Pulmonary artery endothelial cell (primary cell): ENCODE measurements at places on chromosomes 12 and 14.
A peak's percentile ranks its signal among the peaks of the same experiment; 100 is the strongest.

DNA sequence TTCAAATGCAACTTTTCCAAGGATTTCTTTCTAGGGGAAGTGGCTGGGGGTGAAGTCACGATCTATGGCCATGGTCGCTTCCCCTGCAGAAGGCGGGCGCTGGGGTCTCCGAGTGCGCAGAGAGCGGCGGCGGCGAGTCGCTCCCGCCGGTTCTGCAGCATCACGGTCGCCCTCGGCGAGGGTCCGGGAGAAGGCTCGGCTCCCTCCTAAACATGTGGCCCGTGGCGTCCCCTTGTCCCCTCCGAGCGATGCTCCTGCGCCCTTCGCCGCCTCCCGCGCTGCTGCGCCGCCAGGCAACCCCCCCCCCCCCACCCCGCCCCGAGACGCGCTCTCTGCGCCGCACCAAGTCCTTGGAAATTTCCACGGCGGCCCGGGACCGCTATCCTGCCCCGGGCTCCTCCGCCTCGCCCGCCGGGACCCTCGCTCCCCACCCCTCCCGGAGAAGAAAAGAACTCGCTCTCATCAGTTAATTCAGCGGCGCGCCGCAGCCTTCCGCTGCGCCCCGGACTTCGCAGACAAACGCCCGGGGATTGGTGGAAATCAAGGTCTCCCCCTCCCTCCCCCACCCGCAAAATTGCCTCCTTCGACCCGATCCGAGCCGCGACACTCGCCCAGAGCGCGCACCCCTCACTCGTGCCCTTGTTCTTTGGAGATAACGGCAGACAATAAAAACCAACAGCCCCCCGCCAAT, at the start of gene ST8SIA1:
Gene ST8SIA1 (minus strand): TSS at position 298 of the 691 bp plus-strand sequence. CDS start 475 bp downstream, outside the sequence.
- DNase-seq: no peak

DNA sequence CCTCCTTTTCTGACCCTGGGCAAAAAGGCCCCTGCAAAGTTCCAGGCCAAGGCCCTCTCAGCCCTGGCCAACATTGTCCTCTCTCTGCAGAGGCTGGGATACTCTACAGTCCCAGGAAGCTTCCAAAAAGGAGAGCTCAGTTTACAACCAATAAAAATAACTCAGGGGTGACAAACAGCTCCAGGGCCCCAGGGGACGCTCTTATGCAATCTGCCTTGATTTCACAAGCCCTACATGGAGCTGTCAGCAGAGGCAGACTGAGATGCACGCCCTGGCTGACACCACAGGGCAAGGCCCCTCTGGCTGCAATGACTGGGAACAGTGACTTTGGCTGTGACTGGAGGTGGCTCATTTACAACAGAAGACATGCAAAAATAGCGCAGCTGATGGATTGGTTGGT, 129.0 kb upstream of the MED13L start:
- DNase-seq: no peak

- DNase-seq: no peak
Observed at GRCh38 chr12:11780521-11781101, 131.1 kb downstream of the ETV6 start.

- no peak for DNase-seq
Observed at GRCh38 chr12:130863298-130863697, 8.6 kb upstream of the RAN start.

DNA sequence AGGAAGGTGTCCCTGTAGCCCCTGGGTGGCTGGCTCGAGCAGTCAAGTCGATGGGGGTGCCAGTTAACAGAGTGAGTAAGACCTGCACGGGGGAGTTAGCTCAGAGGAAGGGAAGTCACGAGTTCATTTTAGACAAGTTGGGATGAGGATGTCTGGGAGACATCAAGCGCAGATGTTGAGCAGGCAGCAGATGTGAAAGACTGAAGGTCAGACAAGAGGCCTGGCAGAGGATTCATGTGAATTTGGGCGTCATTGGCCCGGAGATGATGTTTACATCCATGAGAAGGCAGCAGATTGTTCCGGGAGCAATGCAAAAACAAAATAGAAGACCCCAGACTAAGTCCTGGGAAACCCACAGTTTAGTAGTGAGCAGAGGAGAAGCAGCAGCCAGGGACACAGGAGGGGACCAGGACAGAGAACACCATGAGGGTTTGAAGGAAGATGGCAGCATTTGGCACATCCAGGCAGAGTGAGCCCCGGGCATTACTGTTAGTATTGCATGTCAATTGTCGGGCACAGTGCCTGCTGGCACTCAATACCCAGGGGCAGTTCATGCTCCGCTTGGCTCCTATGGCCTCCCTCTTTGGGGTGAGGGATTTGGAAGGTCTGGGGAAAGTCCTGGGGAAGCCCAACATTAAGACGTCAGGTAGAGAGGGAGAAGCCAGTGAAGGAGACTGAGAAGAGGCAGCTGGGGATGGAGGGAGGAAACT, 15.1 kb downstream of the LTBP2 start:
- no peak for DNase-seq

DNA sequence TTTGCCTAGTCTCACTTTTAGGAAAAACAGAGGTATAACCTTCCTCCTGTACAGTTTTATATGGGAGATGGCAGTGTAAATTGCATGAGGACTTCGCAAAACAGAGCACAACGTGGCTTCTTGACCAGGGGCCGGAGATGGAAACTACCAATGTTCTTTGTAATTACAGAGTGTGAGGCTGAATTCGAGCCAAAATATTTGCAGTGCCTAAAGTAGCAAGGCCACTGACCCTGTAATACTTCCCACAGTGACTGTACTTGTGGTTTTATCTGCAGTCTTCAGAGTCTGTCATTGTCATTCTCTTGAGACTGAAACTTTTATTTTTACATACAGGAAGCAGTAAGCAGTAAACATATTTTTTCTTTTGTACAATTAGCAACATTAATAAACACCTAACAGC, 98.9 kb downstream of the RERG start:
- no peak for DNase-seq

DNA sequence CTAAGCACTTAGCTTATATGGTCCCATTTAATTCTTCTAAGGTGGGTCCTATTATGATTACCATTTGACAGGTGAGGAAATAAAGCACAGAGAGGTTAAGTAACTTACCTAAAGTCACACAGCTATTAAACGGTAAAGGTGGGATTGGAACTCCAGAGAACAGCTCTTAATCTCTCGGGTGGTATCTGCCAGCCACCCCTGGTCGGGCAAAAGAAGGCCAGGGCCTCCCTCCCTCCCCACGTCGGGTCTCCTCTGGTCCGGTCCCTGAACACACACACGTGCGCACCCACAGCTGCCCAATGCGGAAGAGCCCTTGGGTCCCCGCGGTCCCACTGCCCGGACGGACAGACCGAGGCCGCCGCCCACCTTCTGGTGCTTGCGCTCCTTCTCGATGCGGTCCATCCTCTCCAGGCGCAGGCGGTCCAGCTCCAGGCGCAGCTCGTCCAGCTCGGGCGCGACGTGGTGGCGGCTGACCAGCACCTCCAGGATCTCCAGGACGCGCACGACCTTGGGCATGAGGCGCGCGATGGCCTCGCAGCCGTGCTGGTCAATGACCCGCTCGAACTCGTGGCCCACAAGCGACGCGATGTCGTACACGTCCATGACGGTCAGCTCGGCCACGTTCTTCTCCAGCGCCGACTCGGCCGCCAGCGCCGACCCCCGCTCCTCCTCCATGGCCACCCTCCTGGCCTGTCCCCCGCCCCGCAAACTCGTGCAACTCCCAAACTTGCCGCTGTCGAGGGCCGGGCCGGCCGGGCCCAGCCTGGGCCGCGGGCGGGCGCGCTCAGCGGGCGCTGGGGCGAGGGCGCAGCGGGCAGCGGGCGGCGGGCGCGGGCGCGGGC, 490 bp downstream of the RILPL1 start:
- DNase-seq: no peak

GRCh38 chr14:66487164-66487563, 993 bp downstream of the CCDC196 start:
- no peak for DNase-seq

- DNase-seq: no peak
Observed at GRCh38 chr14:93830753-93831461, 42.6 kb upstream of the PRIMA1 start.

GRCh38 chr14:43475757-43476156, 1031.3 kb downstream of the FSCB start:
- DNase-seq: no peak

- no peak for DNase-seq
Observed at GRCh38 chr14:91202234-91202974, 42.1 kb downstream of the GPR68 start.

GRCh38 chr14:101857226-101857625, 95.7 kb downstream of the PPP2R5C start:
- no peak for DNase-seq

- DNase-seq: no peak
Observed at GRCh38 chr14:29102996-29103395, 336.4 kb downstream of the FOXG1 start.

DNA sequence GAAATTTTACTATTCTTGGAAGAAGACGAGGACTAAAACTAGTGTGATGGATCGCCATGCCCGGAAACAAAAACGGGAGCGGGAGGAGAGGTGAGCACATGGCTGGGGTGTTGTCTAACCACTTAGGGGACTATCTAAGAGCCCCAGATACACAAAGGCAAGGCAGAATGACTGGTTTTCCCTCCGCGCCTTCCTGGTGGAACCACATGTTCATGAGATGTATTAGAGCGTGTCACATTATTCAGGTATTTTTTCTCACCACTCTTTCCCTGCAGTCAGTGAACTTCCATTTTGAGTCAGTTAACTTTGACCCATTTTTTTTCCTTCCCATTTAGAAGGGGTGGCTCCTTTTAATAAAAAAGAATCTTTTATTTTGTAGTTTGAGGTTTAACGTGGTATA, 68.8 kb upstream of the TRAF3 start:
- DNase-seq: no peak

DNA sequence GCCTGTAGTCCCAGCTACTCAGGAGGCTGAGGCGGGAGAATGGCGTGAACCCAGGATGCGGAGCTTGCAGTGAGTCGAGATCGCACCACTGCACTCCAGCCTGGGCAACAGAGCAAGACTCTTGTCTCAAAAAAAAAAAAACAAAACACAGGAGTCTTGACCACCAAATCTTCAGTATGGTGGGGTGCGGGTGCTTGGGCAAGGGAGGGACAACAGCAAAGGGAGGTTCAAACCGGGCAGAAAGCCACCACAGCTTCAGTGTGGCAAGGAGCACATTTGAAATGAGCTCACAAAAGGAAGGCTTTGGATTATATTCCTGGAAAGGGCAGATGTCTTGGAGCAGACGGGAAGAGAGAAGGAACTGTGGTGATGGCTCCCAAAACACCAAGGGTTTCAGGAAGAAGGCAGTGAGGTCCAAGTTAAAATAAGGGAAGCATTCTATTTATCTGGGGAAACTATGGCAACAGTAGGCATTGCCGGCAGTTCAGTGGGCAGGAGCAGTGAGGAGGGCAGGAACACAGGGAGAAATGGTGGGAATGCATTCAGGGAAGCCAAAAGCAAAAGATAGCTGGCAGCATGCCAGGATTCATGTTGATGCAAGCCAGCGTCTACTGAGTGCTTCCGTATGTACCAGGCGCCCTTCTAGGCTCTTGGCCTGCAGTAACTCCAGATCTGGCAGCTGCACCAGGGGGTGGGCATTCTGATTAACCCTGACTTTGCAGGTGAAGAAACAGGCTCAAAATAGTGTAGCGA, 51.0 kb upstream of the SRSF5 start:
- peak; percentile 82 for DNase-seq

DNA sequence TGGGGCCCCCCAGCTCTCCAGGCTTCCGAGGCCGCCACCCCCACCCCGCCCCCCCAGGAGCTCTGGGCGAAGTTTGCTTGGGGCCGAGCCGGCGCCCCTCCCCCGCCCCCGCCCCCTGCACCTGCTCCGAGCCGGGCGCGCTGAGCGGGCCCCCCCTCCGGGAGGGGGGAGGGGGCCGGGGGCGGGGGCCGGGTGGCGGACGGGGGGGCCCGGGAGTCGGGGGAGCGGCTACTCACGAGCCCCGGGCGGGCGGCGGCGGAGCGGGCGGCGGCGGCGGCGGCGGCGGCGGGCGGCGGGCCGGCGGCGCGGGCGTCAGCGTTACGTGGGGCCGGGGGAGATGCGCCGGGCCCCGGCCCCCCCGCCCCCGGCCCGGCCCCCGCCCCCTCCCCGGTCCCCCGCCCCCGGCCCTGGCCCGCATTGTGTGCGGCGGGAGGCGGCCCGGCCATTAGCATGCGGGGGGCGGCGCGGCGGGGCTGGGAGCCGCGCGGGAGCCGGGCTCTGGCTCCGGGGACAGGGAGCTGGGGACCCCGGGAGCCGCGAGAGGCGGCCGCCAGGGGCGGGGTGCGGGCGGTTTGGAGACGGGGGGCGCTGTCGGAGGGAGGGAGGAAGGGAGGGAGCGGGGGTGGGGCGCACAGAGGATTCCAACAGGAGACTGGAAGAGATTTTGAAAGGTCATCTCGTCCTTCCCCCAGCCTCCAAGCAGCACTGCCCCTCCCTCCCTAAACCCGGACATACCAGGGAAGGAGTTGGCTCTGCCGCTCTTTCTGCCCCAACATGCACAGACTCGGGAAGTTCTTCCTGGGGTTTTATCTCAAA, at the start of gene ZNF219:
Gene ZNF219 (minus strand): TSS at position 580 of the 816 bp plus-strand sequence. CDS start 5,064 bp downstream, outside the sequence.
- no peak for DNase-seq

GRCh38 chr12:40223646-40224045, 1.2 kb upstream of the LRRK2 start:
- no peak for DNase-seq

DNA sequence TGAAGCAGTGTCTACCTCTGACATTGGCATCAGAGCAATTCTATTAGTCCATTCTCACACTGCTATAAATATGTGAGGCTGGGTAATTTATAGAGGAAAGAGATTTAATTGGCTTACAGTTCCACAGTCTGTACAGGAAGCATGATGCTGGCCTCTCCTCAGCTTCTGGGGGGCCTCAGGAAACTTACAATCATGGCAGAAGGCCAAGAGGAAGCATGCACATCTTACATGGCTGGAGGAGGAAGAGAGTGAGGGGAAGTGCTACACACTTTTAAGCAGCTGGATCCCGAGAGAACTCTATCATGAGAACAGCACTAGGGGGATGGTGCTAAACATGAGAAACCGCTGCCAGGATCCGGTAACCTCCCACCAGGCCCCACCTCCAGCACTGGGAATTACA, 25.7 kb upstream of the SEL1L start:
- no peak for DNase-seq

- DNase-seq: no peak
Observed at GRCh38 chr12:108728820-108729611, 2.3 kb downstream of the CORO1C start.

DNA sequence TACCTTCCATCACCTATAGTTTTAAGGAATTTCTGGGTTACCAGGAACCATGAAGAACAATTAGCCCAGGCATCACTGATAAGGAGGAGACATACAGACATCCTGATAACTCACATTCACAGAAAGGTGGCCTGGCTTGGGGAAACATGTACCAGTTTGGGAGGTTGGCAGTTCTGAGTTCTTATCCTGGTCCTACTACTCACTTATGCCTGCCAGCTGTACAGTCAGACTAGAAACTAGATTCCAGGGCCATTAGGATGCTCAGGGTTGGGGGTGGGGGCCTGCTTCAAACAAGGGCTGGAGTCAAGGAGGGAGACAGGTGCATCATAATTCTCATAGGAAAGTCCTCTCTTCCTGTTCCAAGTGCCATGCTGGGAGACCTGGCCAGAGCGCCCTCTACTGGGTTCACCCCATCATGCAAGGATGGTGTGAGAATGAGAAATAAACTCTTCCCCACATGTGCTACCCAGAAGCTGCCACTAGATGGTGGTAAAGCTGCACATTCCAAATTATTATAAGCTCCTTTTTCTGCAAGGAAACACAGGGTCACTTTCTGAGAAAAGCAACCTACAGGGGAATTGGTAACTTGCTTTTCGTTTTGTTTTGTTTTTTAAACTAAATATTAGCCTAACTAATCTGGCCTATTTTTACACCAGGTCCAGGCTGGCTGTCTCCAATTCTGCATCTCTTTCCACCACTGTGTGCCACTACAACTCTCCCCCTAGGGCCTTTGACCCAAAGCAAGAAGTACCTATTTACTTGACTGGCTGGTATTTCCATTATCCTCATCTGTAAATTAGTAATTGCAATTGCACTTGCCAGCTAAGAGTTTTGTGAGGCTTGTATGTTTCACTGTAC, 14.5 kb downstream of the OAS2 start:
- DNase-seq: peak; percentile 19
